Stimulated activated CD4-positive, alpha-beta T cell treated with anti-CD3 and anti-CD28 coated beads, Interleukin-4, amount 100 ng/mL, for 1 hour (primary cell): ENCODE measurements at places on chromosomes 1 and 21.

DNA sequence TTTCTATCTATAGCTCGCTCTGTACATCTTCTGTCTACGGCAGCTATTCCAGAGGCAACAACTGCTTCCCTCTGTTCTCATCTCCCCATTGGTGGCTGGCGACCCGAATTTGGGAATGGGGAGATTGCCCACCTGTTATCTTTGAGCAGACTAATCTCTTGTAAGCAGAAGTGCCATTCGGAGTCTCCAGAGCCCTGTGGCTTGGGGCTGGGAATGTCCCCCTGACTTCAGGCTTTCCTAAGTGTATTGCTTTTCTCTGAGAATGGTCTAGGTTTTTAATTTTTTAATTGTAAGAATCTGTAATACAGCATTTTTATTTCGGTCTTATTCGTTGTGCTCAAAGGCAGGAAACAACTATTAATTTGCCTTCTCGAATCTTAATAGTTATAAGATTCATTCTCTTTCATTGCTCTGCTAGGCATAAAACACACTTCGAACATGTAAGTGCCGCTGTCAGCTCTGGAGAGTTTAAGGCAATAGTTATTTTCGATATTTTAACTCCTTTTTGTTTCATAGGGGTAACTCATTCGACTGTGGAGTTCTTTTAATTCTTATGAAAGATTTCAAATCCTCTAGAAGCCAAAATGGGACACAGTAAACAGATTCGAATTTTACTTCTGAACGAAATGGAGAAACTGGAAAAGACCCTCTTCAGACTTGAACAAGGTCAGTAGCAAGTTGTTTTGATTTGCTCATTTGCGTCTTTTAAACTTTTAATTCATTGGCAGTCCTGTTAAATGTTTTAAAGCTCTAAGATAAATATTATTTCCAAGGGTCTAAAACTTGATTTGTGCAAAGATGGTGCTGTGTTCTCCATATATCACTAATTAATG lies 514 bp downstream of the AGL start:
- DNase-seq = no peak

DNA sequence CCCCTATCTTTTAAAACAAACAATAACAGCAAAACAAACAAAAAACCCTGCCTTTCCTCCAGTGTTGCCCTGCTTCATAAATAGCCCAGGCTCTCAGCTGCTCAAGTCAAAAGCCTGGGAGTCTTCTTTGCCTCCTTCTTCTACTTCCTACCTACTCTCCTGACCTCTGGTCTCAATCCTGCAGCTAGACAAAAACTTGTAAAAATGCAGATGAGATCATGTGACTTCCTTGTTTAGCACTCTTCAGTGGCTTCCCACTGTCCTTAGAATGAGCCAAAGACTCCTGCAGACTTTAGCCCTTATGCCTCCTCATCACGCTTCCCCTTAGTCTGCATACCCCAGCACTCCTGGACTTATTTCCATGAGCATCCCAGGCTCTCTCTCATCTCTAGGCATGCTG lies 55.0 kb upstream of the ZNF644 start:
- DNase-seq = no peak

DNA sequence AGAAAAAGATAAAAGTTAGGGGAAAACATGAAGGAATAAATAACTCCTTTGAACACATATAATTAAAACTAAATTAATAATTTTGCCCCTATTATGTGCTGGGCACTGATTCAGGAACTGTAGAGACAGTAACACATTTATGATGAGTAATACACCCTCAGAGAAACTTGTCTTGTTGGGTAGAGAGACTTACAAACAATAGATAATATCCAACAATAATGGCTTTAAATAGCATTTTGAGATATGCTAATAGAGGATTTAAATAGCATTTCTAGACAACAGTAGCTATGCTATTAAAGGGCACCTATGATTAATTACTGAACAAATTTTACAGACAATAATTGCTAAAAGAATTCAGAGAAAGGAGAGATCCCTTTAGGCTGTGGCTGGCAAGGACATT lies 455.5 kb downstream of the NUF2 start:
- DNase-seq = no peak

DNA sequence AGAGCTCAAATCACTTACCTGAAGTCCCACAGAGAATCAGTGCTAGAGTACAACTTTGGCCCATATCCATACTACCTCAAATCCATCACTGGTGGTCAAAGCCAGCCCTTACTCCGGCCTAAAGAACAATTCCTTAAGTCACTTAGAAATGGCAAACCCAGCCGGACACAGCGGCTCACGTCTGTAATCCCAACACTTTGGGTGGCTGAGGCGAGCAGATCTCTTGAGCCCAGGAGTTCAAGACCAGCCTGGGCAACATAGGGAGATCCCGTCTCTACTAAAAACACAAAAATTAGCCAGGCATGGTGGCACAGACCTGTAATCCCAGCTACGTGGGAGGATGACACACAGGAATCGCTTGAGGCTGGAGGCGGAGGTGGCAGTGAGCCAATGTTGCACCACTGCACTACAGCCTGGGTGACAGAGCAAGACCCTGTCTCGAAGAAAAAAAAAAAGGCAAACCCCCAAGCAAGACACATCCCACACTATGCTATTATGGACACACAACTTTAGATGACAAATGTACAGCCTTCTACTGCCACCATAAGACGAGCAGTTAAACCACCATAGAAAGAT lies 24.0 kb downstream of the NPHP4 start:
- no peak for DNase-seq

- no peak for DNase-seq
Observed at GRCh38 chr1:5734414-5734813, 257.8 kb downstream of the NPHP4 start.

DNA sequence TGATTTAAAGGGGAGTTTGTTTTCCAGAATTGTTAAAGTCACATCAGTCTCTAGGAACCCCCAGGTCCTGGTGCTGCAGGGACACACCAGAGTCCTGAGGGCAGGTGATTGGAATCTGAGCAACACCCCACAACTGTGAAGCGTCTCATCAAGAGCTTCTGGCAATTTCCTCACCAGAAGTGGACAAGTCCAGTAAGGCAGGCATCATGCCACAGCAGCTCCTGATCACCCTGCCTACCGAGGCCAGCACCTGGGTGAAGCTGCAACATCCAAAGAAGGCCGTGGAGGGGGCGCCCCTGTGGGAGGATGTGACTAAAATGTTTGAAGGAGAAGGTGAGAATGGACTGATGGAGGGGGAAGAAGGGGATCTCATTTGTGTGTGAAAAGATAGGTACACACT lies 2.1 kb downstream of the ZFP69 start:
- DNase-seq = no peak

DNA sequence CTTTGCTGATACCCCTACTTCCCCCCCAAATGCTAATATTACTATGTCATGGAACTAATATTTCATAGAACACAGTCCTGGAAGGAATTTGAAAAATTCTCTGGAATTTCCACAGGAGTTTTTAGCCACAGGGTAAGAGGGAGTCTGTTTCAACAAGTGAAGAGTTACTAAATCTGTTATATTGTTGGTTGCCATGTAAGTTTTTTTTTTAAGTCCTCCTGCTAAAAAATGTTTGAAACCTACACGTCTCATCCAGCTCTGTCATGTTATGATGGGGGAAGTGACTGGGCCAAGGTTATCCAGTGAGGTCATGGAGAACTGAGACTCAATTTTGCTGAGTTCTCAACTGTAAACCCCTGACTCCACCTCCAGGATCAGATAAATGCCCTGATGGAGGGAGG lies 60.8 kb upstream of the USP24 start:
- no peak for DNase-seq

- no peak for DNase-seq
Observed at GRCh38 chr1:53350853-53351767, 23.2 kb upstream of the LRP8 start.

GRCh38 chr21:45236481-45236880 lies 51.2 kb downstream of the POFUT2 start:
- no peak for DNase-seq

DNA sequence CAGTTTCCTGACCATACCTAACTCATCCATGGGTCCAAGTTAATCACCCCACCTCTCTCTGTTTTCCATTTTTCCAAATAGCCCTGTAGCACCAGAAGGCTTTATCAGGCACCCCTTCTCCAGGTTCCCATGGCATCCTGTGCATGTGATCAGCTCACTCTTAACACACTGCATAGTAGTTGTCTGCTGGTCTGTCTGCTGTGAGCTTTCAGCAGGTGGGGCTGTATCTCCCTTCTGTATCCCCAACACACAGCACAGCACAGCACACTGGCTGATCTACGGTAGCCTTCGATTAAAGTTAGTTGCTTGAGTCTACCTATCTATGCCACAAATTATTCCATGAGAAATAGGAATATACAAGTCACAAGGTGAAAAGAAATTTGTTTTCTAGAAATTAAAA lies 54.3 kb upstream of the C1orf198 start:
- no peak for DNase-seq

GRCh38 chr1:94714552-94714951 lies 105.6 kb upstream of the SLC44A3 start:
- DNase-seq = no peak

DNA sequence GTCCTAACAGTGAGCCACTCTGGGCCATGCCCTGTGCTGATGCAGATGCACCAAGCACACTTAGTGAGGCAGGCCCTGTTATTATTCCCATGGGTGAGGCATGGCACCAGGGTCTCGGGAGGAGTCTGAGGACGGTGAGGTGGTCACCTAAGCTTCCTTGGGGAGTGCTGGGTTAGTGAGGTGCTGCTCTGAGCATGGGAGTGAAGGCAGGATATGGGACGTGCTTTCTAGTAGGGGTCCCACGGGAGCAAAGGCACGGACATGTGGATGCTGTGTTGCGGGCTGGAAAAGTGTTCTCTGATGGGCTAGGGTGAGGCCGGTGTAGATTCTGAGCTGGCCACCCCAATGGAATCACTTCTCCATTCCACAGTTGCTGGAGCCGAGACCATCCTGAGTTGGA lies 77.5 kb upstream of the CSF3R start:
- no peak for DNase-seq

DNA sequence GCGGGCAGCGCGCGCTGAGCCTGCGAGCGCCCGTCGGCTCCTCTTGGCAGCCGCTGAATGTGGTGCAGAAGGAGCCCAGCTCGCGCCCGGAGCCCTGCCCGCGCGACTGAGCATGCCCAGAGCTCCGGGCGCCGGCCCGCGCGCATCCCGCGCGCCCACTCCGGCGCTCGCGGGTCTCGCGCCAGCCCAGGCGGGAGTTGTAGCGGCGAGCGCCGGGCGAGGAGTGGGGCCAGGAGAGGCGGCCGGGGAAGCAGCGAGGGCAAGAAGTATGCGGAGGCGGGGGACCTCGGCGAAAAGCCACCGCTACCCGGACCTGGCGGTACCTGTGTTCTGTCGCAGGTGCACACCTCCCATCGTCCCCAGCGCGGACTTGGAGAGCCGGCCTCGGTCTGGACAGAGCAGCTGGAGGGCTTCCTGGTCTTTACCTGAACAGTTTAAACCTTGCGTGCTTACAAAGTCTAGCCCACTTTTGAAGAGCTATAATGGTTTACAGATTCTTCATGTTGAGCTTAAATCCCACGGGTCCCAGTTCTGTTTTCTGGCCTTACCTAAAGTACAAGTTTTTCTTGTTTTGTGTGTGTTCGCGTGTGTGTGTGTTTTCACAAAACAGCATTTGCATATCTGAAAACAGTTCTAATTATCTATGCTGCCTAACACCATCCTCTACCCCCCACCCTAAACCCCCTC lies at the start of gene DDAH1:
DDAH1 (minus strand) TSS at position 61 of the 687 bp plus-strand sequence. CDS start 114 bp downstream, outside the sequence.
- peak; percentile 10 for DNase-seq

- no peak for DNase-seq
Observed at GRCh38 chr1:106398391-106398790, 658.1 kb upstream of the PRMT6 start.

GRCh38 chr1:246528933-246529731 lies 22.1 kb upstream of the SMYD3 start:
- DNase-seq = no peak

DNA sequence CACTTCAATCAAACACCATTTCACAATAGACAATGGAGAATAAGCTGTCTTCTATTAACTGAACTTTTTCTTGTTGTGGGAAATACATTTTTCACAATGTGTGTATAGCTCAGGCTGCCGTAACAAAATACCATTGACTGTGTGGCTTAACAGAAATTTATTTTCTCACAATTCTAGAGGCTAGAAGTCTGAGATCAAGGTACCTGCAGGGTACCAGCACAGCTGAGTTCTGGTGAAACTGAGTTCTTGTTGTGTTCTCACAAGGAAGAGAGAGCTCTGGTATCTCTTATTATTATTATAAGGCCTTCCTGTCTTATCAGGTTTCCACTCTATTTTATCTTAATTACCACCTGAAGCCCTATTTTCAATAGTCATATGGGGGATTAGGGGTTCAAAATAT lies 15.4 kb downstream of the ST7L start:
- DNase-seq = no peak

DNA sequence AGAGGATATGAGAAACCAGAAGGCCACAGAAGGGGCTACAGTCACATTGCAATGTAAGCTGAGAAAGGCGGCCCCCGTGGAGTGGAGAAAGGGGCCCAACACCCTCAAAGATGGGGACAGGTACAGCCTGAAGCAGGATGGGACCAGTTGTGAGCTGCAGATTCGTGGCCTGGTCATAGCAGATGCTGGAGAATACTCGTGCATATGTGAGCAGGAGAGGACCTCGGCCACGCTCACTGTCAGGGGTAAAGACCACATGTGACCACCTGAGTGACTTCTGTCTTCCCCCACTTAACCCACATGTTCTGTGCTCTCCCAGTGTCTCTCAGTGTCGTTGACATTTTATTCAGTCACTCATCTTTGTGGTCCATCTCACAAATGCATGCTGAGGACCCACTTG lies 92.1 kb downstream of the OBSCN start:
- DNase-seq = no peak
